Calu3 (cell line): ENCODE measurements at places on chromosomes 13 and 19. TPM values are rescaled to one million over a fixed set of nuclear protein-coding genes. Genes with fewer than 3 reads are reported as not detected.

DNA sequence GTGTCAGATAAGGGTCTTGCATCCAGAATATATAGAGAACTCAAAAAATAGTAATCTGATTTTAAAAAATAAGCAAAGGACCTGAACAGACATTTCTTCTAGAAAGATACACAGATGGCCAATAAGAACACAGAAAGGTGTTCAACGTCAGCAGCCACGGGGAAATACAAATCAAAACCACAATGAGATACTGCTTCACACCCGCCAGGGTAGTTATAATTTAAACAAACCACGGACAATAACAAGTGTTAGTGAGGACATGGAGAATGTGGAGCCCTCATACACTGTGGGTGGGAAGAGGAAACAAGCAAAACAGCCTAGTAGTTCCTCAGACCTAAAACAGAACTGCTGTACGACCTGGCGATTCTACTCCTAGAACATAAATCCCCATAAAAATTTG lies 26.7 kb upstream of the NAPA start:
- no peak overlapping the region for H3K27ac ChIP-seq
- H3K4me1 ChIP-seq: no peaks in the 10 kb centered on the region
- H3K36me3 ChIP-seq: no peaks in the 10 kb centered on the region
- no peak overlapping the region for H3K4me3 ChIP-seq
- DNase-seq: no peak

DNA sequence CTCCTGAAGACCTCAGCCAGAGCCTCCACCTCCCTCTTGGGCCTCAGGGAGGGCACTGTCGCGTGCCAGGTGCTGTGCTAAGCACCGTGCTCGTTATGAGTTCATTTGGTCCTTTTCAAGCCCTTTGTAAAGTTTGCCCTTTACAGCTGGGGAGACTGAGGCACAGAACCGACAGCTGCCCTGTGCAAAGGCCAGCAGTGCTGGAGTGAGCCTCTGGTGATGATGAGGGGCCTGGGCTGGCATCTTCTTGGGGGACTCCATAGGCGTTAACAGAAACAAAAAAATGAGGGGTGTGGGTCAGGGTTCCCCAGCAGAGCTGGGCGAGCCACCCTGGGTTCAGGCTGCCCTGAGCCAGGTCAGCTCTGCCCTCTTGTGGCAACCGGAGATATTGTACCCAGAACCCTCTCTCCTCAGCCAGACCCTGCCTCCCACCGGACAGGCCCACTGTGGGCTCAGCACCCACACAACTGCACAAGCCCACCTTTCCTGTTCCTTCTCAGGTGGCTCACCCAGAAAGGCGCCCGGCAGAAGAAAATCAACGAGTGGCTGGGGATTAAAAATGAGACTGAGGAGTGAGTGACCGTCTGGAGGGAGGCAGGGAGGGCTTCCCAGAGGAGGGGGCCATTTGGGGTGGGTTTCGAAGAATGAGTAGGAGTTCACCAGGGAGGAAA lies 5.5 kb upstream of the IFI30 start:
- no peak overlapping the region for H3K4me3 ChIP-seq
- no peaks in the 10 kb centered on the region for H3K27me3 ChIP-seq
- H3K4me1 ChIP-seq: no peaks in the 10 kb centered on the region
- peaks cover 52% of the 10 kb centered on the region for H3K36me3 ChIP-seq
- DNase-seq: peak; percentile 56

Gene ZNF429
- 3.7 and 5.6 TPM in 2 replicates for total RNA-seq

DNA sequence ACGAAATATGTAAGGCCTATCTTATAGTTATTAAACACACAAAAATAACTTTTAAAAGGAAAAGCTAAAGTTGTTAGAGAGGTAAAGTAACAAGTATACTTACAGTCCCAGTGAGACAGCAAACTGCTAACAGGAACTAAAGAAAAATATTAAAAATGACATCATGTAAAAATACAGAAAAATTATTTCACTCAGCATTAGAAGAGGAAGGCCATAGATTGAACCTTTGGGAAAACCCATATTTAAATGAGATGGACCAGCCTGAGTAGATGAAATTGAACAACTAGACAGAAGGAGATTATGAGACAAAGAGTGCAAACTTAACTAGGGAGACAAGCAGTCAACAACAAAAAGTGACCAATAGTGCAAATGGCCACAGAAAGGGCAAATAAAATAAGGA lies 49.4 kb downstream of the LNX2 start:
- no peak overlapping the region for H3K4me3 ChIP-seq
- DNase-seq: no peak
- H3K36me3 ChIP-seq: no peaks in the 10 kb centered on the region
- H3K4me1 ChIP-seq: peaks cover 21% of the 10 kb centered on the region
- no peak overlapping the region for H3K27ac ChIP-seq

Gene ARHGAP35
- total RNA-seq: 84.8 and 87.8 TPM in 2 replicates

DNA sequence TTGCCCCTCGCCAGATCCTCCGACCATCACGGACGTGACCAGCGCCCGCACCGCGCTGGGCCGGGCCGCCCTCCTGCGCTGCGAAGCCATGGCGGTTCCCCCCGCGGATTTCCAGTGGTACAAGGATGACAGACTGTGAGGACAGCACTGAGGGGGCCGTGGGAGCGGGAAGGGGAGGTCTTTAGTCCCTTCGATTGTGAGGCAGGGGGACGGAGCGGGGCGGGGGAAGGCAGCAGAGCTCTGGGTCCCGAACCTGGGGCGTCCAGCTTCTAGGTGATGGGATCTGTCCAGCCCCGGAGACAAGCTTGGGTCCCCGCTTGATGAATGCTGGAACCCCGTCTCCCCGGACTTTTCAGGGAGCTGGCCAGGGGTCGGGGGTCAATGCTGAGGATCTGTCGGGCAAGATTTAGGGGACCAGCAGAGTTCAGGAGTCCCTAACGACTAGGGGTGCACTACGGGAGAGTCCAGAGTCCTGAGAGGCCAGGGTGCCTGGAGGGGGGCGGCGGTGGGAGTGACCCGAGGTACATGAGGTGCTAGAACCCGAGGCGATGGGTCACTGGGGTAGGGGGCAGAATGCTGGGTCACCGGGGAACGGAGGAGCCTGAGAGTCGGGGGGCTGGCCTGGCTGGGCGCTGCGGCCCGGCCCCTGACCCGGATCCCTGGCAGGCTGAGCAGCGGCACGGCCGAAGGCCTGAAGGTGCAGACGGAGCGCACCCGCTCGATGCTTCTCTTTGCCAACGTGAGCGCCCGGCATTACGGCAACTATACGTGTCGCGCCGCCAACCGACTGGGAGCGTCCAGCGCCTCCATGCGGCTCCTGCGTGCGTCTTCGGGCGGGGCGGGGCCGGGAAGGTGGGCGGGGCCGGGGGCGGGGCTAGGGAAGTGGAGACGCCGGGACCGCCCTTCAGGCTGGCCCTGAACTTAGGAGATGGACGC lies 14.6 kb downstream of the VSIG10L start:
- DNase-seq: peak; percentile 70
- H3K36me3 ChIP-seq: peaks cover 4% of the 10 kb centered on the region
- no peak overlapping the region for H3K27ac ChIP-seq

GRCh38 chr13:62706048-62706447 lies 1290.4 kb upstream of the PCDH20 start:
- H3K36me3 ChIP-seq: no peaks in the 10 kb centered on the region
- H3K27ac ChIP-seq: no peak overlapping the region
- DNase-seq: no peak
